ENCODE measurements at places on chromosomes 3 and 15.

DNA sequence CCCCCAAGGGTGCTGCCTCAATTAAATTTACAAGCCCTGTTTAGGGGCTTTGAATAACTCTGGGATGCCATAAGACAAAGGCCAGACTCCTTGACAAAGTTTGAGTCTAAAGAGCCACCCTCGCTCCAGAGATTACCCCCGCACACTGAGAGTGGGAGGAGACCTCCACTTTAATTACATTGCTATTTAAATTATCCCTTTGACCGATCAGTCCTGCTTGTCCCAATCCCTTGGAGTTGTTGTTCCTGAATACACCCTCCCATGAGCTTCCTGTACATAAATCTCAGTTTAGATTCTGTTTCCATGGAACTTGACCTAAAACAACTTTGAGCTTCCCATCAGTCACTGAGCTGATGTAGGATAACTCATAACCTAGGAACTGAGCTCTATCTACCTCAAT is 596.3 kb downstream of the PYDC2 start:
- no peak for DNase-seq

DNA sequence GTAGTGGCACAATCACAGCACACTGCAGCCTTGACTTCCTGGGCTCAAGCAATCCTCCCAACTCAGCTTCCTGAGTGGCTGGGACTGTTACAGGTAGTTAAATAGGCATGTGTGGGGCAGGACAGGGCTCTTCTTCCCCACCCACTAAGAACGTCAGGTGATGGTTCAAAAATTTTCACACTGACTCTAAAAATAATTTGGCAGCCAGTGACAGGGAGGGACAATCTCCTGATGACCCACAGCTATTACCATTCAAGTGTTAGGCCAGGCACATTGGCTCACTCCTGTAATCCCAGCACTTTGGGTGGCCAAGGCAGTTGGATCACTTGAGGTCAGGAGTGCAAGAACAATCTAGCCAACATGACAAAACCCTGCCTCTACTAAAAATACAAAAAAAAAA is 12.2 kb upstream of the TRMT10C start:
- DNase-seq, result no peak

GRCh38 chr3:18609187-18609586 is 184.0 kb upstream of the SATB1 start:
- DNase-seq, result no peak

GRCh38 chr3:107990926-107991325 is 99.9 kb downstream of the CD47 start:
- no peak for DNase-seq

- DNase-seq, result no peak
These were observed 144.1 kb downstream of the RORA start for GRCh38 chr15:61084944-61085367.

- DNase-seq, result no peak
These were observed 10.5 kb downstream of the DLEC1 start for GRCh38 chr3:38049358-38050126.

- no peak for DNase-seq
These were observed 82.2 kb upstream of the SLC25A26 start for GRCh38 chr3:66138336-66139313.

- no peak for DNase-seq
These were observed 12.2 kb downstream of the PLA2G4D start for GRCh38 chr15:42082141-42082540.

DNA sequence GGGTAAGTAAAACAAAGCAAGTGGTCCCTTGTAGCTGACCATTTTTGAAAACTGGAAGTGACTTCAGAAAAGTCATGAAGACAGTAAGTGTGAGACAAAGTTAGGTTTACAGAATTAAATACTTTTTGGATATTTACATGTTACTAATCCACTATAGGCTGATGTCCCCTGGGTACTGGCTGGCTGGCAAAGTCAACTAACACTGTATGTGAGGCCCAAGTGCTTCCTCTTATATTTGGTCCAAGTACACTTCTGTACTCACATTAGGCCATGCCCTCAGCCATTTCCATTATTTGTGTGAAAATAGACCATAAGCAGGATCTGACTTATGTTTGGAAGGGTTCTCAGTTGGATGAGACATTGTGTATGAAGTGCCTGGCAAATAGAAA is 5.5 kb upstream of the LEKR1 start:
- no peak for DNase-seq

- DNase-seq, result no peak
These were observed 101.5 kb upstream of the CBLB start for GRCh38 chr3:105970283-105970682.

GRCh38 chr3:10468613-10469354 is 36.6 kb downstream of the ATP2B2 start:
- no peak for DNase-seq

DNA sequence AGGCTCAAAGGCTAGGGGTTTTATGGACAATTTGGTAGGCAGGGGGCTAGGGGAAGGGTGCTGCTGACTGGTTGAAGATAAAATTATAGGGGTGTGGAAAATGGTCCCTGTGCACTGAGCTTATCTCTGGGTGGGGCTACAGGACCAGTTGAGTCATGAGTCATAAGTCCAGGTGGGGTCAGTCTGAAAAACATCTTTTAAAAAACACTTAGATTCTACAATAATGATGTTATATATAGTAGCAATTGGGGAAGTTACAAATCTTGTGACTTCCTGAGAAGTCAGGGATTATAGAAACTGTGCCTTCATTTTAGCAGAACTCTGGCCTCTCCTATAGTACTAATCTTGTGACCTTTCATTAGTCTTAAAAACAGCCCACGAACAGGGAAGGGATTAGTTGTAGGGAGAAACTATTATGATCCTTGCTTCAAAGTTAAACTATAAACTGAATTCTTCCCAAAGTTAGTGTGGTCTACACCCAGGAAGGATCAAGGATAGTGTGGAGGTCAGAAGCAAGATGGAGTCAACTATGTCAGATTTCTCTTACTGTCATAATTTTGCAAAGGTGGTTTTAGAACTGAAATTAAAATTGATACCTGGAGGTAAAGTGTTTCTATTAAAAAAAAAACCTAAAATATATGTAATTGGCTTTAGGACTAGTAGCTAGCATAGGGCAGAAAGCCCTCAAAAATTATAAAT is 130.1 kb downstream of the P2RY1 start:
- DNase-seq, result no peak

DNA sequence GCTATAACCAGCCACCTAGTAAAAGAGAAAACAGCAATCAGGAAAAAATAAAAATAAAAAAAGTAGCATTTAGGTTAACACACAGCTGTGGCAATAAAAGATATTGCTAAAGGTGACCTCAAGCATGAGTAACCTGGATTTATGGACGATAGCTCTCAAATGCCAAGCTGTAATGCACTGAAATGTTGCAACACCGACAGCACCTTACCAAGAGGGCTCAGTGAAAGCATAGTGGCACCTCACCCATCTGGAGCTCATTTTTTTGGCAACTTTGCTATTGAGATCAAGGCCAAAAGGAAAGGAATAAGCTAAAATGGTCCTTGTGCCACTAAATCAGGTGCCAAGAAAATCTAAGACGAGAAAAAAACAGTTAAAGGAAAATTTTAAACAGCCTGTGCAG is 2.5 kb downstream of the HACD2 start:
- DNase-seq, result no peak

DNA sequence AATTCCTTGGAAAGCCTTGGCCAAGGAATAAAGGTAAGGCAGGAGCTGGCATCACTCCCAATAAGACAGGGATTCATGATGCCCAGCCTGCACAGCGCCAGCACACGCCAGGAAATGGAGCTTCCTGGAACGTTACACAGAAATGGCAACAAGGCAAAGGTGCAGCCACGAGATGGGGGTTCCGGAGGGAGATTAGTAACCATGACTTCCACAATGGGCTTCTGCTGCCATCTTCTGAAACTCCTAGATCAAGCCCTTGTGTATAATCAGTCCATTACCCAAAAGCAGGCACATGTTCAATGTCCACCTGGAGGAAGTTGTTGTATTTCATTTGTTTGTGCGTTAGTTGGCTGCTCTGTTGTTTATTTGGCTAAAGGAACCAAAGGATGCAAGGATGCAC is 131.2 kb upstream of the TRIM42 start:
- DNase-seq, result no peak

GRCh38 chr3:78917536-78917935 is 850.3 kb downstream of the ROBO1 start:
- no peak for DNase-seq

- no peak for DNase-seq
These were observed 27.6 kb upstream of the ADAMTSL3 start for GRCh38 chr15:83626171-83626802.

DNA sequence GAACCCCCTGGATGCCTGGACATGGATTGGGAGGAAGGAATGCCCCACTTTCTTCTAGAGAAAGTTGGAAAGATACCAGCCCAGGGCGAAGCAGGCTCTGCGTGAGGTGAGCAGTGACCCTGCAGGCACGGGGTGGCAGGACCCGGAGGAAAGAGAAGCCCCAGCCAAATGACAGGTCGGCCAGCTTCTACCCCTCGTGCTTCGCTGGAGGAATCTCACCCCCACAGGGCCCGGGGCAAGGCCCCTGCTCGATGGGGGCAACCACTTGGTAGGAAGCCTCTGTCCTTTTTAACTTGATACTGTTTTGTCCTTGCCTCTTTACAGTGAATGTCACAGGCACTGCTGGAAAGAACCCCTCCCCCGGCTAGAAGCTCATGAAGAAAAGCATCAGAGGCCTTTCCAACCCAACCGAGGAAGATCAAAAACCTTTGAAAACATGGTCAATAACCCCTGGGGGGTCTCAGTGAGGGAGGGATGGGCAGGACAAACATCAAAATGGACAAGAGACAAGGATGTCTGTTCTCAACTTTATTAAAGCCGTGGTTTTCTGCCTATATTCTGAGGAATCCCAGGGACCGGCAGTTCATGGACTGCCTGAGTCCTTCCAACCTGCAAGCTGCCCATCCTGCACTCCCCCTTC is 54.4 kb downstream of the SH3BP5 start:
- DNase-seq, result no peak

DNA sequence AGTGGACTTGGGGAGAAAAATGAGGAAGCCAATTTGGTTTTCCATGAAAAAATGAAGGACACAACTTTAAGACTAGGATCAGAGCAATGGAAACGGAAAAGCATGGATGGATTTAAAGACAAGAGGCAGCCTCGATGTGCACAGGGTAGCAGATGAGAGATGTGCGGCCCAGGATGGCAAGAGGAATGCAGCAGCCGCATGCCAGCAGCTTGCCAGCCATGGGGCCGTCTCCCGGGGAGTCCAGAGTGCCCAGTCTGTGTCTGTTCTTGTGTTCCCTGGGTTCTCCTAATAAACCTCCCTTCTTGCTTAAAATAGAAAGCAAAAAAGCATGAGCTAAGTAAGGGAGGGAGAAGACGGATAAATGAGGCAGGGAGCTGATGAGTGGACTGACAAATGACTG is 68.0 kb upstream of the IQSEC1 start:
- DNase-seq, result no peak

DNA sequence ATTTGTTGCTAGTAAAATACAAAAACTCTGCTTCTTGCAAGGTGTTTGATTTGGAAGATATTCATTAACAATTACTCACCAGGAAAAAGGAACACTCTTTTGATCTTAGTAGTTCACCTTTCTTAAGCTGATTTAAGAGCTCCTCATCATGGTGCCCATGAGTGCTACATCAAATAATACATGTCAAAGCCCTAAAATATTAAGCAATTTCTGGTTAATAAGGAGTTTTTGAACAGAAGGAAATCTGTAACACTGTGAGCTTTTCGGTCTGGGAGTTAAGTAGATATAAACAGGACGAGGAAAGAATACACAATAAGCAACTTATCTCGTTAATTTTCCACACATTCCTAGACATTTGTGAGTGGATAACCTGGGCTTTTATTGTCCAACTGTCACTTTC is 83.9 kb upstream of the DCBLD2 start:
- DNase-seq, result no peak

GRCh38 chr3:3201611-3202010 is 22.1 kb upstream of the CRBN start:
- DNase-seq, result no peak

- DNase-seq, result no peak
These were observed 35.5 kb downstream of the B3GALNT1 start for GRCh38 chr3:161069511-161070251.

GRCh38 chr3:40995271-40995670 is 204.0 kb upstream of the CTNNB1 start:
- no peak for DNase-seq

DNA sequence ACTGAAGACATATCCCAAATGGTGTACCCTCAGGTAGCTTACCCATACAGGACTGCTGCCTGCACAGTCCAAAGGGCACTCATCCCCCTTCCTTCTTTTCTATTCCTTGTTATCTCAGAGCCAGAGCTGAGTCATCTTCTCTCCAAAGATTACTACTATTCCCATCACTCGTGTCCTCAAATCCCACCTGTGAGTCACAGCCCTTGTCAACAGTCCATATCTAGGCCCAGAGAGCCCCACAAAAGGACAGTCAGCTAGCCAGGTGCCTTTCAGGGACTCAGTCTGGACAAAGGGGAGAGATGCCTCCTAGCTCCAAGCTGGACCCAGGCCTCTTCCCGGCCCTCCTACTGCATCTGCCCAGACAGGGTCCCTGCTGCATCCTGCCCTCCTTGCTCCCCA is 11.0 kb downstream of the PARP16 start:
- no peak for DNase-seq

DNA sequence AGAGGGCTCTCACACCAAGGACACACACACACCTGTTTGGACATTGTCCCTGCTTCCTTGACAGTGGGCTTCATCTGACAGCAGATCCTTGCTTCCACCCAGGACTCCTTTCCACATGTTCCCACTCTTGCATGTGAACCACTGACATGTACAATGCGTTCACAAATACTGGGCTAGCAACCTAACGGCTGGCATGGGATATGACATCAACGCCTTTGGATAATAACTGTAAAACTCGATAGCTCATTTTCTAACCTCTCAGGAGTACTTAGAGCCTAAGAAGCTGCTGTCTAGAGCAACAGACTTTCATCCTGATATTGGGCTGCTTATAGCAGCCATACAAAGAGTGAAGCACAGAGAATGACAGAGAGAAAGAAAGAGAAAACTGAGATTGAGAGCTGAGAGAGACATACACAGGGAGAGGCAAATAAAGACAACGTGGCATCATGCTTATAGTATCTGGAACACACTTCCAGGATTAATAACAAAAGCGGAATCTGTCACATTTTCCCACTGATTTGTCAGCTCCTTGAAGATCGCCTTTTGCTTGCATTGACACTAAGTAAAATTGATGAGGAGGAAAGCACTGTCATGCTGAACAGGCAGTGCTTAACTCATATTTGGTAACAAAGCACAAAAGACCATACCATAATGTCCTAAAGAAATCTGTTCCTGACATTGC is 1.7 kb downstream of the GUCA1C start:
- DNase-seq, result no peak

GRCh38 chr3:20760981-20761380 is 575.0 kb upstream of the SGO1 start:
- no peak for DNase-seq

GRCh38 chr3:179565496-179565895 is 2.8 kb downstream of the ACTL6A start:
- no peak for DNase-seq
